ENCODE measurements at places on chromosomes 1 and 21.

DNA sequence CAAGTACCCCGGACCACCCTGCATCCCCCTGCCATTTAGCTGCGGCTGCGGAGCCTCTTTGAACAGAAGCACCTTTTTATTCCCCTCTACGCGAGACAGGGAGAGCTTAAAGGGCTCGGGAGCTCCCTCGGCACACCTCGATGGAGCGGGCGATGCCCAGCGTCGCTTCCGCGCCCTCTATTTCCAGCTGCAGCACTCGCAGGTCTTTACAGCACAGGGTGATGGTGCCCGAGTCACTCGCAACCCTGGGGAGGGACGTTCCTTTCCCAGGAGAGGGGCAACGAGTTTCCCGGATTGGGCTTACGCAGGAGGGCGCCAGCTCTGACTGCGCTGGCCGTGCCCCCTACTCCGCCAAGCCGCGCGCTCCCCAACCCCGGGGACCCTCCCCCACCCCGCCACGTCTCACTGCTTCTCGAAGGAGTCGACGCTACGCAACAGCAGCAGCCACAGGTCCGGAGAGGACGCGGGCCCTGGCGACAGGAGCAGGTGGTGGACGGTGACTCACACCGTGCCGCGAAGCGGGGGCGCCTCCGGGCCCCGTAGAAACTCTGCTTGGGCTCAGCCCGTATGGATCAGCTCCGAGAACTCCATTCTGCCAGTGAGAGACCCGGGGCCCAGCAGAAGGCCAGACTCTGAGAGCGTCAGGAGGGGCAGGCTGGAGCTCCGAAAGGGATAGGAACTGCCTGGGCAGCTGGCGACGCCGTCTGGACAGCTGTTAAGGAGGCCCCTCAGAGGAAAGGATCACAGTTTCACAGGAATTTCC lies 5.8 kb upstream of the FAM167B start:
- peak; percentile 29 for DNase-seq

DNA sequence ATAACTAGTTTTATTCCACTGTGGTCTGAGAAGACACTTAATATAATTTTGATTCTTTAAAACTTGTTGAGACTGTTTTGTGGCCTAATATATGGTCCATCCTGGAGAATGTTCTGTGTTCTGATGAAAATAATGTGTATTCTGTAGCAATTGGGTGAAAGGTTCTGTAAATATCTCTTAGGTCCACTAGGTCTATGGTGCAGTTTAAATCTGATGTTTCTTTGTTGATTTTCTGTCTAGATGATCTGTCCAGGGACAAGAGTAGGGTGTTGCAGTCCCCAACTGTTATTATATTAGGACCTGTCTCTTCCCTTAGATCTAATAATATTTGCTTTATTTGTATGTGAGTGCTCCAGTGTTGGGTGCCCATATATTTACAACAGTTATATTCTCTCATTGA lies 33.9 kb upstream of the PM20D1 start:
- DNase-seq, result no peak

- DNase-seq, result no peak
These were observed 655.6 kb upstream of the NEGR1 start for GRCh38 chr1:72937905-72938304.

GRCh38 chr21:16117851-16118590 lies 388.2 kb downstream of the USP25 start:
- no peak for DNase-seq

GRCh38 chr1:39104158-39105060 lies 78.3 kb downstream of the NDUFS5 start:
- DNase-seq, result no peak

GRCh38 chr21:36627242-36627641 lies 71.7 kb upstream of the SIM2 start:
- no peak for DNase-seq

- no peak for DNase-seq
These were observed 175.2 kb downstream of the KCNT2 start for GRCh38 chr1:196433000-196433399.
